NB4 (cell line): ENCODE measurements at places on chromosomes 4 and X.
A peak's percentile ranks its signal among the peaks of the same experiment; 100 is the strongest.

DNA sequence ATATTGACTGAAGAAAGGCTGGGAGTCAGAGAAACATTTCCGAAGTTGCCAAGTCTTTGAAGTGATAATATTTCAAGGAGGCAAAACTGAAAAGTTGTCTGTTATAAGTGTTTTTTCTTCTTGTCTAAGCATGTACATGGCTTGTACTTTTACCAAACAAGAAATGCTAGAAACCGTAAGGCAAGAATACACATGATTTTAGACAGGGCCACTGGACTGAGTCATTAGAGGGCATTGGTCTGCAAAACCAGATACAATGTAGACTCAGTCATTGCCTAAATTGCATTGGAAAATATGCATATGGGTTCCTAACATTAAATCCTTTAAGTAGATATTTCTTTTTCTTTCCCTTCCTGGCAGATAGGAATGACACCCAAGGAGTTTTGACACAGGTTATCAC, 284.9 kb upstream of the PUDP start:
- no peak for DNase-seq

DNA sequence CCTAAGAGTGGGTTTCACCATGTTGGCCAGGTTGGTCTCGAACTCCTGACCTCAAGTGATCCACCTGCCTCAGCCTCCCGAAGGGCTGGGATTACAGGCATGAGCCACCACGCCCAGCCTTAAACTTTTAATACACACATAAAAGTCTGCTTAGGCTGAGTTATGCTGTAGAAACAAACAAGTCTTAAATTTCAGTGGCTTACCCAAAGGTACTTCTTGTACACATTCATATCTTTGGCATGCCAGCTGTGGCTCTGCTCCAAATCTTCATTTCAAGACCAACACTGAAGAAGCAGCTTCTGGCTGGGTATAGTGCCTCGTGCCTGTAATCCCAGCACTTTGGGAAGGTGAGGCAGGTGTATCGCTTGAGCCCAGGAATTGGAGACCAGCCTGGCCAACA, 80.3 kb downstream of the PPEF2 start:
- DNase-seq = no peak

- no peak for DNase-seq
These were observed 43.6 kb upstream of the ENPP6 start for GRCh38 chr4:184261246-184261645.

DNA sequence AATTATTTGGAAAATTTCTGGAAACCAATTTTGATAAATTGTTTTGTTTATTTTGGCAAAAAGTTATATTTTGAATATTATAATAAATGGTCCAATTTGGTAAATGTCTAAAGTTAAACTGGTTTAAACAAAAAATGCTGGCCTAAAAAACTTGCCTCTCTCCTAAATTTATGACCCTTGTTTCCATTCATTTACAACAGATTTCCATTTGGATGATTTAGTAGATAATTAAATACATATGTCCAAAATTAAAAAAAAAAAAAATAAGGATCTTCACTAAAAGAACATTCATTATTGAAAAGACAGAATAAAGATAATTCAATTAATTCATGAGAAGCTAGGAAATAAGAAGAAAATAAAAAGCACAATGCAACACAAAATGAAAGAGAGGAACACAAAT, 449.5 kb downstream of the SPRY1 start:
- no peak for DNase-seq

DNA sequence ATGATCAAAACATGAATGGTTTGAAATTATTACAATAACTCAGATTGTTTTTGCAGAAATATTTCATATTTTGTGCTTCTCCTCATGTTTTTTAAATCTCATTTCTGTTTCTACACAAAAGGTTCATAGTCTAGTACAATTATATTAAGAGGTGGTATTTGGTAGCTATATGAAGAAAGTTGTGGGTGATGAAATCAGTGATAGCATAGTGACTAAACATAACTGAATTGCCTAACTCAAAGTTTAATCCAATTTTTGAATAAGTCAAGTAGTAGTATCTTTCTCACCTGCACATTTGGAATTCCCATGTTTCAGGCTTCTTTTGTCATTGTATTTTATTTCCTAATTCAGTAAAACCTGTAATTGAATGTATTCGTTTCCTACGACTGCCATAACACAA, 648.7 kb downstream of the GRID2 start:
- no peak for DNase-seq

GRCh38 chr4:112889619-112890527, 159.6 kb upstream of the ANK2 start:
- peak; percentile 37 for DNase-seq

- no peak for DNase-seq
These were observed 50.2 kb downstream of the PRKG2 start for GRCh38 chr4:81164623-81165416.

- DNase-seq = no peak
These were observed 753.5 kb downstream of the PDHA2 start for GRCh38 chr4:96593422-96593821.

DNA sequence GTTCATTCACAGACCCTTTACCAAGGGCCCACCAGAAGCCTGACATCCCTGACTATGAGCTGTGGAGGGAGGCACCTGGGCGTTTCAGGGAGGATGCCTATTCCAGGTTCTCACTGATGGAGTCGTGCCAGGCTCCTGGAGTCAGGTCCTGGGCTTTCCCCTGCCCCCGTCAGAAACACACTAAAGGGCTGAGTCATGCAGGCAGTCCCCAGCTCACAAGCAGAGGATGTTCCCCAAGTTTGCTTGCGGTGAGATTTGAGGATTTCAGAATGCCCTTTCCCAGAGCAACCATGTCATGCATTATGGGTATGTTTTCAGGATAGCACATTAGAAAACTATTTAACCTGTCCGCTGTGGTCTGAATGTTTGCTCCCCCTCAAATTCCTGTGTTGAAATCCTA, 45.2 kb downstream of the FHDC1 start:
- no peak for DNase-seq

GRCh38 chr4:57550198-57550597, 440.0 kb upstream of the IGFBP7 start:
- DNase-seq = no peak

DNA sequence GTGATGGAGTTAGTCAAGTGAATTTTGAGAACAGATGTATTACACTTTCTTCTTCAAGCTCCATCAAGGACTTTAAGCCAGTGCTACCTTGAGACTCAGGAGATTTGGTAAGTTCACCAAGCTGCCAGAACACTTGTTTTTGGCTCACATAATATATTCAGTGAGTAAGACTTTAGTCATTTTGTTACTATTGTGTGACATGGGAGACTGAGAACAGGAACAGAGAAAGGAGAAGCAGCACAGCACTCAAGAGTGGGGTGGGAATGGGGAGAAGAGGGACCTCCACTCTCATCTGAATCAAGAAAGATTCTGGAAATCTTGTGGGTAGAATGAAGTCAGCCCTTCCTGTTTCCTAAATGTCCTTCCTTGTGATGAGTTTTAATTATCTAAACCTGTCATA, 87.3 kb upstream of the TET2 start:
- peak; percentile 10 for DNase-seq

- DNase-seq = no peak
These were observed 15.6 kb upstream of the MAMLD1 start for GRCh38 chrX:150347471-150347870.

DNA sequence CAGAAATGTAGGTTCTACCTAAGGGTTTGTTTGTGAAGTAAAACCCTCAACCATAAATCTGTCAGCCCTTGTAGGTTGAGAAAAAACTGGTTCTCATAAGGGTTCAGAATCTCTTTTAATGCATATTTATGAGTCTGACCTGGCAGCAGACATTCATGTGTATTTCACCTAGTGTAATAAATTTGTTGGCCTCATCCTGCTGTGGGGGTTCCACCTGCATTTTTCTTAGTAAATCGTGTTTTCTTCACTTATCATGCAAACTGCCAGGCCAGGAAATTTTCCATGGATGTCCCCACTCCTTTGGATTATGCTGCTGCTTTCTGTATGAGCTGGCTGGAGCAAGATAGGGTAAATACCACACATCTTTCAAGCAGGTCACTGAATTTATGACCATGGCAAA, 42.4 kb downstream of the KLHL13 start:
- DNase-seq = no peak

DNA sequence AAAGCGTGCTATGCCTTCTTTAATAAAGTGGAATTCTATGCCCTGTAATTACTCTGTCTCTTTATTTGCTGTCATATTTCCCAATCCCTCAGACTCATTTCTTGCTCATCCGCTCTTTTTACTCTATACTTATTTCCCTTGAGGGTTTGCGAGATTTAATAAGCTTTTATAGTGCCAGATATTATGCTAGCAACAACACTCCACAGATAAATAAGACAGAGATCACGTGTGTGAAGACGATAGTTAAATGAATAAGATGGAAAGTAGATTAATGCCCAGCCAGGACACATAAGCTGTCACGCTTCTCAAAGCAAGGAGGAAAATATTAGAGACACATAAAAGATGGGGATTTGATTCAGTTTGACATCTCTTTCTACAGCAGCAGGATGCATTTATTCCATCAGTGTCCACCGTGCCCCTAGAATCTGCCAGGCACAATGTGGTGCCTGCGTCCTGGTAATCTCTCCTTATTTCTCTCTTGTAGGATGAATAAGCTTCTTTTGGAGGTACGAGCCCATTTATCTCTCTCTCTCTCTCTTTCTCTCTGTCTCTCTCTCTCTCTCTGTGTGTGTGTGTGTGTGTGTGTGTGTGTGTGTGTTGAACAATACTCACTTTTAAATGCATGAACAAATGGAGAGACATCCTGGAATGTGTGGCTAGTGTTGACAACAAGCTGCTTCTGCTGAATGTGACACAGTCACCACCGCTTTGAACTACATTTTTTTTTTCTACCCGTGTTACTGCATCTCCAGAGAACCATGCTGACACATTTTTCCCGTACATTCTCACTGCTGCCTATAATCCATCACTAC, 48.2 kb downstream of the TMEM156 start:
- no peak for DNase-seq

DNA sequence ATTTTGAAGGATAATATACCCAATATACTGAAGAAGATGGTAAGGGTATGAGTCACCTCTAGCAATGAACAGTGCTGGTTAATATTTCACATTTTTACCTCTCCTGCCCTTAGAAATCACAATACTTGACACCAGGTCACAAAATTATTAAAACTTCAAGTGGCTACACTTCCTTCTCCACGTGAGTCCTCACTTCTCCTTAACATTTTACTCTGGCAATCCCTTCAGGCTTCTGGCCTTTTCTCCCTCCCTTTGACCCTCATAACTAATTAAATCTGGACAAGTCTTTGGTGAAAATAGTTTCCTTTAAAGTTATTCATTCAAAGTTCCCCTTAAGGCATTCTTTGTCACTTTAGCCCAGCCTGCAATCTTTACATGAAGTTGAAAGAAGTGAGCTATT, 190.4 kb downstream of the UNC5C start:
- DNase-seq = no peak

GRCh38 chr4:37989398-37990260, 29.4 kb downstream of the PTTG2 start:
- DNase-seq = peak; percentile 93

- DNase-seq = peak; percentile 84
These were observed 48.0 kb upstream of the TMEM154 start for GRCh38 chr4:152727784-152728183.

DNA sequence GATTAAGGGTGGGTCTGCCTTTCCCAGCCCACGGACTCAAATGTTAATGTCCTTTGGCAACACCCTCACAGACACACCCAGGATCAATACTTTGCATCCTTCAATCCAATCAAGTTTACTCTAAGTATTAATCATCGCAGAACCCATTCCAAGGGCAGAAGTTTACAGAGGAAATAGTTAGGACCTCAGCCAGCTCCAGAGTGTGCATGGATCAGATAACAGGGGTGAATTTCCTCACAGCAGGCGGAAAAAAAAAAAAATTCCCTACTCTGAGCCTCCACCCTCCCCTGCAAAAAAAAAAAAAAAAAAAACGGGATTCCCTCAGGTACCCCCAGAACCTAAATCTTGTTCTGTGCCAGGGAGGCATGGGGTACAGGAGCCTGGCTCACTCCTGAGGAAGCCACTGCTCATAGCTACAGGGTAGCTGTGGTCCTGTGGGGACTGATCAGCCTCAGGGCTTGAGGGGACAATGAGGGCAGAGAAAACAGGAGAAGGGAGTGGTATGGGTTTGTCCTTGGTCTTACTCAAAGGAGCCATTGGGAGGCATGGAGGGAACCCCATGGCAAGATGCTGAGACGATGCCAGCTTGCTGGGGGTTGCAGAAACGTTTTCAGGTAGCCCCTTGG, 113.0 kb downstream of the DHRSX start:
- no peak for DNase-seq

- no peak for DNase-seq
These were observed 141.3 kb upstream of the NALF2 start for GRCh38 chrX:69362856-69363255.

- DNase-seq = no peak
These were observed 28.5 kb upstream of the CRMP1 start for GRCh38 chr4:5921101-5921980.

- DNase-seq = no peak
These were observed 41.6 kb upstream of the TAB3 start for GRCh38 chrX:30930679-30931078.

GRCh38 chr4:13413729-13414437, 70.3 kb downstream of the RAB28 start:
- DNase-seq = no peak

DNA sequence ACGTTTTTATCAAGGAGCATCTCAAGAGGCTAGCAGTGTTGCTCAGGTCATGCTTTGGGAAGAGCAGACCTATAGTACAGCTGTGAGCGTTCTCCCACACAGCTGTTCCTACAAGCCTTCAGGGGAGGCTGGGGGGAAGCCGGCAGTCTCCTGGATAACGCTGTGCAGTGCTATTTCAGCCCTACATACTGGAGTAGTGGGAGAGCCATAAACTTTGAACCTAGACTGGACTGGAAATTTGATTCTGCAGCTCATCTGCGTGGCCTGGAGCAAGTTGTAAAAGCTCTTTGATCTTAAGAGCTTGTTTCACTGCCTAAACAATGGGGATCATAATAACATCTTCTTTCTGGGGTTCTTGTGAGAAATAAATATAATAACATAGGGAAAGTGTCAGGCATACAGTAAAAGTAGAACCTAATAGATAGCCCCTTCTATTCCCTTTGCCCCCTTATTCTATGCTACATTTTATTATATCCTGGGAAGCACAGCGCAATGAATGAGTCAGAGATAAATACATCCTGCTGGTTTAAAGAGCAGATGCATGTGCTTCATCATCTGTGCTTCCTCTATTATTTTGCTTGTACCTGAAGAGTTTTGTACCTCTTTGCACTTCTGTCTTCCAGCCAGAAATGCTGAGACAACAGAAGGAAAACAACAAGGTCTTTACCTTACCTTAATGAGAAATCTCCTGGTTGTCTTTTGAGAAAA, 14.7 kb upstream of the AMBN start:
- no peak for DNase-seq

DNA sequence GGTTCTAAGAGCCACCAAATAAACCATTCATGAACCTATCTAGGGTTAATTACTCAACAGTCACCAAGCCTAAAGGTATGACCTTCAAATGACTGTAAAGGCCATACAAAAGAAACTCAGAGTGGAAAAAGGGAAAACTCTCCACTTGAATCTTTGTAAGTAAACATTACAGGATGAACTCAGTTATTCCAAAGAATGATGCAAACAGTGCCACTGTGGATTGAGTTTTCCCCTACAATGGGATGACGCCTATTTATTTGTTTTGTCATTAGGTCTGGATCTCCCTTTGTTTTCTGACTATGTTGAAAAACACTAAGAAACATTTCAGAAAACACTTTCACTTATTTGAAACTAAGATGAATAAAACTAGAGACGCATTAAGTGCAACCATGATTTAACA, 12.7 kb downstream of the NUDT6 start:
- no peak for DNase-seq

- no peak for DNase-seq
These were observed 29.8 kb downstream of the YY2 start for GRCh38 chrX:21885568-21885967.
